ENCODE measurements at places on chromosomes 6 and 20.
A peak's percentile ranks its signal among the peaks of the same experiment; 100 is the strongest.

DNA sequence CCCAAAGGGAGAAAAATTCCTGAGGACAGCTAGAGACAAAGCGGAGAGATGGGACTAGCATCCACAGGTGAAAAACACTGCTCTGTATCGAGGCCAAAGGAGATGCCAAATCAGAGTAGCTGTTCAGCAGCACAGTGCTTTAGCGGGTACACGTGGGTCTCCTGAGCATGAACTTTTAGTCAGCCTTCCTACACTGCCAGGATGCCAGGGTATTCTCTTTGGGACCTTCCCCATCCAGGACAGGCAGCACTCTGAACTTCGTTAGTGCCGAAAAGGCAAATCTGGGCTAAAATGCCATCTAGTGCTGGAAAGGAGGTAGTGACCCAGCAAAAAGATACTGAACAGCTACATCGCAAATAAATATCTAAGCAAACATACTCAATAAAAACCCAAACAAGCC is 64.9 kb downstream of the C6orf58 start:
- peak; percentile 48 for DNase-seq

- DNase-seq, result peak; percentile 5
Observed at GRCh38 chr6:62707156-62707555, 421.1 kb upstream of the KHDRBS2 start.

GRCh38 chr6:35969646-35970045 is 48.7 kb upstream of the SRPK1 start:
- DNase-seq, result no peak

DNA sequence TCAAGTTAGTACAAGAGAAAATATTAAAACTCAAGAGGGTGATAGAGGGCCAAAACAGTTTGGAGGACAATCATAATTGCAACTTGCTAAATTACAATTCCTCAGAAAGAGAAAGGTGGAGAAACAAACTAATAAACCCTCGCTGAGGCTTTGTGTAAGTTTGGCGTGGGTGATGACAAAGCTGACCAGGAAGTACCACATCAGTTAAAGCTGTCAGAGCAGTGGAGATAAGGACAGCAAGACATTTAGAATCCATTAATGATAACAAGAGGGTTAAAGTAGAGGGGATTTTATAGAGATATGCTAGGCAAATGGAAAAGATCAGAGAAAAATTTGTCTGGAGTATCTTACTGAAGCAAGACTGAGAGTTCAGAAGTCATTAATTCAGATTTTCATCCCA is 334.4 kb downstream of the TFAP2B start:
- DNase-seq, result no peak

- DNase-seq, result no peak
Observed at GRCh38 chr6:157987788-157988699, 6.4 kb downstream of the SYNJ2 start.

DNA sequence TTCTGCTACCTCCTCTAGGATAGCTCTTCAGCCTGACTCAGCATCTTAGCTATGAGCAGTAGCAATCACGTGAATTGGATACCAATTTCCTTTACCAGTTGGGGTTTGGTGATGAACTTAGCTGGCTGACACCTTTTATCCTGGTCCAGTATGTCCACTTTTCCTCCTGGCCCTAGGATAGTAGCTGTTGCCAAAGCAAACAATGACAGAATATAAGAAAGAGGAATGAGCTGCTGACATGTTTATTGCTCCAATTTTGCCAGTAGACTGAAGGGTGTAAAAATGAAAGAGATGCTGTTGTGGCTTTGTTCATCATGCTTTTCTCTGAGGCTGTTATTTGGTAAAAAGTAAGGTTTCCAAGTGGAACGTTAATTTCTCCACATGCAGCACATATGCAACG is 168.3 kb upstream of the JAG1 start:
- DNase-seq, result no peak

GRCh38 chr6:130381459-130382380 is 15.9 kb downstream of the TMEM200A start:
- no peak for DNase-seq

GRCh38 chr20:3121271-3121911 is 36.9 kb upstream of the AVP start:
- DNase-seq, result no peak

GRCh38 chr6:82129797-82130196 is 117.7 kb downstream of the IBTK start:
- no peak for DNase-seq

GRCh38 chr20:47727909-47728361 is 57.3 kb downstream of the SULF2 start:
- DNase-seq, result no peak

DNA sequence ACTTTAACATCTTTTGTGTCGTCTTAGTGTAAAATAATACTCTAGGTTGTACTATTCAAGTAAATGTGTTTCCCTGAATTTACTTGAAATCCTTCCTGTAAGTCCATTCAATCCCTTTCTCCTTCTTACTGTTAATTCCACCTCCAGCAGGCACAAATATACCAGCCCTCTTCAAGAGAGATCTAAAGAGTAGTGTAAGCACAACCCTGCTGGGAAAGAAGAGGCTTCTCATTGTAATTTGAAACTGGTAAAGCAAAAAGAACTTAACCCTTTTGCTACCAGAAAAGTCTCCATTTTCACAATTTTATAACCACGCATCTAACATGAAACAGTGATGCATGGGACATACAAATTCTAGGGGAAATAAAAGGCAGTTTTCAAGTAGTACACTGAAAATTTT is at the start of gene BMP5:
Gene BMP5 (minus strand): TSS at position 191 of the 400 bp plus-strand sequence. CDS start 725 bp downstream, outside the sequence.
- peak; percentile 47 for DNase-seq

- DNase-seq, result no peak
Observed at GRCh38 chr6:27829453-27830211, 82.6 kb downstream of the OR2B2 start.

DNA sequence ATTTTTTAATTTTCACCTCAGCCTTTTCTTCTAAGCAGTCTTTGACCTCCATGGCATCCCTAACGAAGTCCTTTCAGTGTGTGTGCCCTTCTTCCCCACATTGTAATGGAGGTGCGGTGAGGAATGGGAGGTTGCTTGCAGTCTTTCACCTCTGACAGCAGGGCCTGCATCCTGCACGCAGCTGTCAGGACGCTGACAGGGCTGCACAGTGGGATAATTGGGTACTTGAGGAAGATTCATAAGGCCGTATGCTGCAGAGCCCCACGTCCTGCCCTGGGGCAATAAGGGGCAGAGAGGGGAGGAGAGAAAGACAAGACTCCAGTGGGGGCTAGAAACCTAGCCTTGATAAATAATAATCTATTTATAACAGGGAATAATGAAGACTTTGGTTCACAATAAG is 184.7 kb downstream of the SAMD5 start:
- DNase-seq, result no peak

GRCh38 chr6:6723361-6723760 is 134.8 kb downstream of the LY86 start:
- no peak for DNase-seq

DNA sequence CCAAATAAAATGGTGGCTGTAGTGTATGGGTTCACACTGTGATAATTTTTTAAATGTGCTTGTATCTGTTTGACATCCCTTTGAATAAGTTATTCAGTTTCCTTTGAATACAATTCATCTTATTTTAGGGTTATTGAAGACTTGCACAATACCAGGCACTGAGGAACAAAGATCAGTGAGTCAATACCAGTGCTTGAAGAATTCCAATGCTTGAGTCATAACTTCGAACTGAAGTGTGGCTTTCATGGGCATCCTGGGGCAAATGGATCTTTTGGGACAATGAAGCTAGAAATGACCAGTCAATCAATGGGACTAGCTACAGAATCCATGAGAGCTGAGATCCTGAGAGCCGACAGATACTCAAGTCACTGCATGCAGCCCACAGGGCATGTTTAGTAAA is 349.9 kb upstream of the FLRT3 start:
- no peak for DNase-seq

DNA sequence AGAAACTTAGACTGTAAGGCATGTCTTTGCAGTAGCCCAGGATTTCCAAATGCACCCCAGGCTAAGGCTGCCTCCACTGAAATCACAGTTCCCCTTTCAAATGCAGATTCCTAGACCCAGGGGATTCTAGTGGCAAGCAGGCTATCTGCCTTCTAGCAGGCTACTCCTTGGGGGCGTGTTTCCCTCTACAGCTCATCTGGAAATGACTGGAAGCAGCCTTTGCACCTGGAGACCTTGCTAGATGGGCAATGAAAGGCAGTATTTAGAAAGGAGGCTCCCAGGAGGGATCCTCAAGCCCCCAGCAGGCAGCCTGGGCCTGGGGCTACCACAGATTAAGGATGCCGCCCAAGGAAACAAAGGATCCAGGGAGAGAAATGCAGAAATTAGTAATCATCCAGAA is 26.0 kb upstream of the SYNDIG1 start:
- DNase-seq, result peak; percentile 45

DNA sequence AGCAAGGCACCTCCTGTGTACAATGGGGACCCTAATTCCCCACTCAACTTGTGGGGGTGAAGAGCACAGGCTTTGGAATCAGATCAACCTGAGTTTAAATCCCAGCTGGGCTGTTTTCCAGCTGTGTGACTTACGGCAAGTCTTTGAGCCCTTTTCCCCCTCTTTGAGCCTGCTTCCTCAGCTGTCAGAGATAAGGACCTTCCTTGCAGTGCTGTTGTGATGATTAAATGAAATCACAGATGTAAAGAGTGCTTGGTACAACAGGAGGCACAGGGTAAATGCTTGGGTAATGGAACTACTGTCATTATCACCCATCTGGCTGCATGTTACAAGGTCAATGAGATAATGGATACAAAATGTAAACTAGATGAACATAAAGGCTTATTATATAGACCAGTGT is 3.2 kb downstream of the SNX21 start:
- DNase-seq, result no peak

GRCh38 chr6:2772840-2773239 is 7.6 kb downstream of the WRNIP1 start:
- no peak for DNase-seq

DNA sequence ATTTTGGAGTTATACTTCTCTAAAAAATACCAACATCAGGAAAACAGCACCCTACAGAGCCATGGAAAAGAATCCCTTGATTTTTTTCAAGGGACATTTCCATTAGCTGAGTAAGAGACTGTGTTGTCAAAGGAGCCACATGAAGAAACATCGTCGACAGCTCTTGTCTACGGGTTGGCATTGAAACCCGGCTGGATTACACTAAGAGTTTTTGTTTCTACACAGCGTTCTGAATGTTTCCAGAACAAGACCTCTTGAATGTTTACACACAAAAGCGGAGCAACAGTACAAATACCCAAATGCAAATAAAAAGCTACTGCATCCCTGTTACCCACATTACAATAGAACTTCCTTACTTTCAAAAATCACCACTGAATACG is 2.4 kb upstream of the MYLK4 start:
- DNase-seq, result no peak

- no peak for DNase-seq
Observed at GRCh38 chr20:16571333-16571732, 1.9 kb downstream of the KIF16B start.

- no peak for DNase-seq
Observed at GRCh38 chr20:45735988-45736387, 13.8 kb downstream of the SPINT4 start.

DNA sequence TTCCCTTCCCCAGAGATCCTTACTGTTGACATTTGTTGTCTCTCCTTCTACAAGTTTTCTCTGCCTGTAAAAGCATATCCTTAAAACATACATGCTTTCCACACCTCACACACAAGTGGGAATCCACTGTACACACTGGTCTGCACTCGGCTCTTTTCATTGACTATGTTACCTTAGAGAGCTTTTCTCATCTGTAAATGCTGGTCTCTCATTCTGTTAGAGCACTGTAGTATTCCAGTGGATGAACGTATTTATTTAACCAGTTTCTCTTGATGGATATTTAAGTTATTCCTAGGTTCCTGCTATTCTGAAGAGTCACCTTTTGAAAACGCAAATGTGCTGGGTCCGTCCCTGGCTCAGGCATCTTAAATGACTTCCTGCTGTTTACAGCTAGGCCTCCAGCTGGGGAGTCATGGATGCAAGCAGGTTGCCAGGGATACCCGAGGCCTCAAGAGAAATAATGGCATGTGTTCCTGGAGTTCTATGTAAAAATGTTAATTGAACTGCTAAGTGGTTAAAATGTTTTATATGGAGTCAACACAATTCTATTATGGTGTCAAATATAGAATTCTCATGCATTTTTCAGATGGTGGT is 61.1 kb upstream of the TGM3 start:
- peak; percentile 39 for DNase-seq

DNA sequence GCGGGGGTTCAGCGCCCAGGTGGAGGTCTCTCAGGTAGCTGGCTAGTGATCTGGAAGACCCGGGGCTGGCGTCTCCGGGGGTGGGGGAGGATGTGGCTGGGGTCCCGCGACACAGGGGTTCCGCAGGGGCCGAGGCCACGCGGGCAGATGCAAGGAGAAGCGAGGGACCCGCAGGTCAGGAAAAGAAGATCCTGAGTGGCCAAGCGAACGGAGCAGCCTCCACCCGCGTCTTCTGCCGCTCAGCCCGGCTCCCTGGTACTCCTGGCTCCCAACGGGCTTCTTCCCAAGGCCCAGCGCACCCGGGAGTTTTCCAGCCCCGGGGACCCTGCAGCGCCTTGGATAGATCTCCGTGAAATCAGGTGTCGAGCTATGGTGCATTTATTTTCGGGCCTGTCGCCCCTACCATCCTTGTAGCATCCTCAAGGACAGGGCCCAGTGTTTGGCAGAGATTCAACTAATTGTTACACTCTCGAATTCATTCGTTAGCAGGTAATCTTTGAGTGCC is 682 bp upstream of the CHD6 start:
- no peak for DNase-seq

GRCh38 chr20:32528905-32529670 is 56.0 kb downstream of the NOL4L start:
- DNase-seq, result no peak

DNA sequence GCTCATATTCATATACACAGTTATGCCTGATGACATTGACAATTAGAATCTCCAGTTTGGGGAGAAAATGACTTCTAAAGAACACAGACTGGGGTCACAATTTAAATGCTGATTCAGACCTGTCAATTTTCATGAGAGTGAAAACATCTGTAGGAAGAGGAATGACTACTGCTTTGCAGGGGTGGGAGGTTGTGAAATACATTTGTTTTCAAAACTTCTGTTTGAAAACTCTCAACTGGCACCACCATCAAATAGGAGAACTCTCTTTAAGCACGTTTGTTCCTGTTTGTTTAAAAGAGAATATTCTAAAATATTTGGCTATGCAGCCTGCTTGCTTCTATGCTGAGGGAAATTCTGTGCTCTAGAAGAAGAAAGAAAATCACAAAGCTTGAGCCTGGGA is 50.8 kb upstream of the ADGRF5 start:
- no peak for DNase-seq

Measured in iPS-NIHi11 (cell line).